ENCODE measurements at places on chromosomes 5 and 9.

DNA sequence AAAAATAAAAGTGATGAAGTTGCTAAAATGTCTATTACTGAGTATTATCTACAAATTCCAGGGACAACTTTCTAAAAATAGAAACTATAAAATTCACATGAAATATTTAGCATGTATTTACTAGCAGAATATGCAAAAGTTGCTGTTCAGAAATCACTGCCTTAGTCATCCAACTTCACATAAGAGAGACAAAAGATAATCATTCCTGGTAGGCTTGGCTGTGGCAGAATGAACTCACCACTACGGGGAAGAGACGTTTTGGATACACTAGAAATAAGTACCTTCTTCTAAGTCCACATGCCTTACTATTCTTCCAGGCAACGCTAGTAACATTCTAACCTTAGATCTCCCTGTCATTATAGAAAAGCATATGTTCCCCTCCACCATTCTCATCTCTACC, 272.2 kb downstream of the BNC2 start:
- no peak for DNase-seq

DNA sequence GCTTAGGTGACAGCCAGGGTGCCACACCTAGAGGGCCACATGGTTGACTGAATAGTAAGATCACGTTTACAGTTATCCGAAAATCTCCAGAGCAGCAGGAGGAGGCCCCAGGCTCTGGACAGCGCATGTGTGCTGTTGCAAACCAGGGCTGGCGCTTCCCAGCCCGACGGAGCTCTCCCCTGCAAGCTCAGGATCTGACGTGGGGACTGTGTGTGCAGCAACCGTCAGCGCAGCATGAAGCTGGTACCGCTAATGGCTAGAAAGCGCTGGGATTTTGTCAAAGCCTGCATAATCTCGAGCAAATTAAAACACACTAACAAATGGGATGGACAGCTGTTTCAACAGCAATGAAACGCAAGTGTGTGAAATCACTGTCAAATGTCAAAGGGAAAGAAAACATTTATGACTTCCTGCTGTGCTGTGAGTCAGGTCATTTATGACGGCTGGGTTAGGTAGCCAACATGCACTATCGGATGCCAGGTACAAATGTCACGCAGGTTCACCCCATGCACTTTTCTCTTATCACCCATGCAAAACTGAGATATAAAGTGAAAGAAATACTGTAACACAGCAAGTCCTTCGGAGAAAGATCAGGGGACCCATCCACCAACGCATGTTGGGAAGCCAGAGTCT, 7.5 kb downstream of the SURF4 start:
- DNase-seq, result no peak

GRCh38 chr5:14853685-14854084, 17.9 kb downstream of the ANKH start:
- DNase-seq, result no peak

DNA sequence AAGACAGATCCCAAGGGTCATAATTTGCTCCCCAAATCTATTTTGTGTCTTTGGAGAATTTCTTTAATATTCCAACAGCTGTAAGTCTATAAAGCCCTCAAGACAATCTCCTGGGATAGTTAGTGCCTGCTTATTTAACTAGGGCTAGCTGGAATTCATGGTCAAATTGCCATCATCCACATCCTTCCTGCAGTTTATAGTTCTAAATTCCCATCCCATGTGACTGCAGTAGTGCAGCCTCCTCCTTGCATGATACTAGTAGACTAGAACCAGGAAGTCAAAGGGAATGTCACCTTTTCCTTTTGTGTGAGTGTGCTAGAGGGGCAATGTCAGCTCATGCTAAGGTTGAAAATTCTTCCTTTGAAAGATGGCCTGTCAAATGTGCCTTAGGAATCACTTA, 214.8 kb upstream of the PIK3R1 start:
- DNase-seq, result no peak

- no peak for DNase-seq
Observed at GRCh38 chr9:111728617-111729366, 65.9 kb downstream of the SHOC1 start.

DNA sequence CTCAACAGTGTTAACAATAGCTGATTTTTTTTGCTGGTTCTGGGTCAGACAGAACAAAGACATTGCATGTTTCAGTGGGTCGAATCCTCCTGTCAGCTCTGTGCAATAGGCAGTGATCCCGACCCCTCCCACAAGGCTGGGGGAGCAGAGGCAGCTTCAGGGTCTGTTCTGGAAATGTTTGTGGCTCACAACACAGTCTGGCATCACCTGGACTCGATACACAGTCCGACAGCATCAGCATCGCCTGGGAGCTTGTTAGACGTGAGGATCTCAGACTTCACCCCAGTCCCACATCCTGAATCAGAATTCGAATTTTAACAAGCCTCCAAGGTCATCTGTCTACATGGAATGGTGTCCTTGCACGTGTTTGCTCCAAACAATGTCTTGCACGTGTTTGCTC, 384.7 kb downstream of the IRX2 start:
- DNase-seq, result no peak

- DNase-seq, result no peak
Observed at GRCh38 chr5:171310819-171311321, 1.8 kb downstream of the TLX3 start.

GRCh38 chr9:8179381-8180053, 379.9 kb upstream of the DMAC1 start:
- DNase-seq, result no peak

GRCh38 chr5:124707520-124707919, 38.9 kb downstream of the ZNF608 start:
- no peak for DNase-seq

- no peak for DNase-seq
Observed at GRCh38 chr5:34791761-34792244, 47.2 kb upstream of the TTC23L start.

DNA sequence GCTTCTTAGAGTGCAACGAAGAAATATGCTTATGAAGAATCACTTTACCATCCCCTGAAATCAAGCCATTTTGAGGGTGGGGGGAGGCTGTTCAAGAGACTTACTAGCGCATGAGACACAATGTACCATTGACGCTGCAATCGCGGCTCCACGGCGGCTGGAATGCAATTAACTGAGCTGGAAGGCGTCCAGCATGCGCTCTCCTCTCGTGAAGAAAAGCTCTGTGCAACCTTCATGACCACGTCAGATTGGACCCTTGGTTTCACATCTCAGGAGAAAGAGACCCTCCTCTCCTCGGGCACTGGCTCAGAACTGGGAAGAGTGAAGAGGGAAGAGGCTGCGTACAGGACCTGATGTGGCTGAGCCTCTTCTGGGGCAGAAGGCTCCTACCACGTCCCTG, 138.5 kb upstream of the IRX2 start:
- DNase-seq, result no peak

DNA sequence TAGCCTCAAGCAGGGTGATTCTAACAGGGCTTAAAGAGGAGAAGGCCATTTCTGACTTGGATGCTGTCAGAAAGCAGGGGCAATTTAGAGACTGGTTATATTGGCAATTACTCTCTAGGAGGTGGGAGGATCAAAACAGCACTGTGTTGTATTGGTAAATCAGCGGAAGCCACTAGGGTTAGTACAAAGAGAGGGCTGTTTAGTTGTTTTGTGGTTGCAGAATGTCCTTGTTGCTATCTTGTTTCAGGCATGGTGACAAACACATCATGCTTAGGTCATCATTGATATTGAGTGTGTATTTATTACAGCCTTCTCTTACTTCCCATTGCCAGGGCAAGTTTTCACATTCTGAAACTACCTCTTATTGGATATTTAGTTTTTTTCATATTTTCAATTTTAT, 165.3 kb downstream of the TAF11L14 start:
- DNase-seq, result no peak

DNA sequence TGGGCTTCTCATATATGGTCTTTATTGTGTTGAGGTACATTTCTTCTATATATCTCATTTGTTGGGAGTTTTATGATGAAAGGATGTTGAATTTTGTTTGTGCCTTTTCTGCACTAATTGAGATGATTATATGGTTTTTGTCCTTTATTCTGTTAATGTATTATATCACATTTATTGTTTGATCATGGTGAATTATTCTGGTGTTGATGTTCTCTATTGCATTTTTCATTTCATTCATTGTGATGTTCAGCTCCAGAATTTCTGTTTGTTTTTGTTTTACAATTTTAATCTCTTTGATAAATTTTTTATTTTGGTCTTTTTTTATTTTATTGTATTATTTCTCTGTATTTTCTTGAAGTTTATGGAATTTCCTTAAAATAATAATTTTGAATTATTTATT, 35.4 kb downstream of the FBXO4 start:
- no peak for DNase-seq

DNA sequence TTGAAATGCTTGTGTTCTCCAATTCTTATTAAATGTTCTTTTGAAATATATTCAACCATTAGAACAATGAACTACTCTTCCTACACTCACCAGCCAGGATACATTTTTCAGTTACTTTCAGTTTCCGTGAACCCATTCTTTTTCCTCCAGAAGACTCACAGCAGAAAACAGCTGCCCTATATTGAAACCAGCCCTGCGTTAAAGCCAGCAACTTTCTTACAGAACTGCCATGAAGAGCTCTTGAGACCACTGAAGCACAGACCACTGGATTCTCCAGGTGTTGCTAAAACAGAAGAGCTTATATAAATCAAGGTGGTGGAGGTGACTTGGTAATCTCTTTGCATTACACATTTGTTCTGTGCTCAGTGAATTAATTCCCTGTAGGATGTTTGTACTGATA, 365.9 kb upstream of the C9orf72 start:
- no peak for DNase-seq

DNA sequence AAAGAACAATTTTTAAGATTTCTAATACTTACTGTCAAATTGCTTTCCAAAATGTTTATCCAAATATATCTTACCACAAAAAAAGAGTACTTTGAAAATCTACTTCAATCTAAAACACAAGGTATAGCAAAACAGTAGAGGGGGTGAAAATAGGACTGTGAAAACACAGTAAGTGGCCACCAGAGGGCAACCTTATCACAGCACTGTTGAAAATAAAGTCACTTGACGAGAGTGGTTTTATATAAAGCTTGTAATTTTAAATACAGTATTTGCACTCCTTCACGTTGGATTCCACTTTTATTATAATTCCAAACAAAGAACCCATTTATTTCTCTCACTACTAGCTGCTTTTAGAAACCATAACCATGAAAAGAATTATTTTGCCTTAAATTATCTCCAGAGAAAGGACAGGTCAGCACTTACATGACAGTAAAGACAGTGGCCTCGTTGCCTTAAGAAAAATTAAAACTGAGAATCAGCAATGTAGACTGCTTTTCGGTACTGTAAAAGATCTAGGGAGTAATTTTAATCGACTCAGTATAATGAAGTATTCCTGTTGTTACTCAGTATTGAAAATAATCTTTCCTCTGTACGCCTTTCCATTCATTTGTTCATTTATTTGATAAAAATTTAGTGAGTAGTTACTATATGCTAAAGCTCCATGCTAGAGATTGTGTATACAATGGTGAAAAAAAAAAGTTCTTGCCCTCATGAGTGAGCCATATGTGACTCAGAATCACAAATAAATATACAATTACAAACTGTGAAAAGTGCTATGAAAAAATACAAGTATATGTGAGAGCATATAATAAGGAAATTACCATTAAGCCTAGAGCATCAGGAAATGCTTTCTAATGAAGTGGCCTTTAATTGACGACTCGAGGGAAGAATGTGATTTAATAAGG, 40.0 kb upstream of the CDK5RAP2 start:
- no peak for DNase-seq

DNA sequence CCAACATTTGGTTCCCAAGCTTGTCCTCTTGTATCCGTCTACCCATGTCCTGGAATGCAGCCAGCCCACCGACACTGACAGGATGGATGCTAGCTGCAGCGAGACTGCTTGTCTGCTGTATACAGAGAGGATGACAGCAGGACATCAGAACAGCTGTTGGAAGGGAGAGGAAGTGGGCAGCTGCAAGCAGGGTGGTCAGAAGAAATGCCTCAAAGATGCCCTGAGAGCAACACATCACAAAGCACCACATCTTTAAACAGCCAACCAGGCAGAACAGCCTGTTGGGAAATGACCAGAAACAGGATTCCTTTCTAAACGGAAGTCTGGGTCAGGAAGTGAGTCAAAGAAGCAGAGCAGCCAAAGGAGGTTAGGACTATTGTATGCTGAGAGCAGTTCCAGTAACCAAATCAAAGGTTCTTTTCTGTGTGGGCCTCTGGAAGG, 219.1 kb downstream of the NDUFS4 start:
- DNase-seq, result no peak

GRCh38 chr9:137685741-137686420, 67.1 kb downstream of the EHMT1 start:
- no peak for DNase-seq

DNA sequence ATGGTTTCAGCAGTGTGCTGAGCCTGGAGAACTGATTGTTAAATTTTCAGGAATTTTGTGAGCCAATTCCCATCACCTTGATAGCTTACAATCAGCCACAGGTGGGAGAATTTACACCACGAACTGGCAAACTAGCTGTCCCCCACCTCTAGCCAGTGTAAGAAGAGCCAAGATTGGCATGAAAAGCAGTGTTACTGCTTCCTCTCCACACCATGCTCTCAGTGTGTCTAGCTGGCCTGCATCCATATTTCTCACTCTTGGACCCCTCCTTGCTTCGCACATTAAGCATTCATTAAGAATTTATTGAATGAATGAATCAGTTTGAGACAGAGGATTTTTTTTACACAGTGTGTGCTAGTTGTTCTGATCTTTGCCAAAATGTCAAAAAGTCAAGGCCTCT, 36.7 kb upstream of the MAN2A1 start:
- no peak for DNase-seq

- no peak for DNase-seq
Observed at GRCh38 chr9:99079542-99079941, 25.4 kb upstream of the TGFBR1 start.

GRCh38 chr9:81174023-81174422, 515.3 kb downstream of the TLE1 start:
- DNase-seq, result no peak

DNA sequence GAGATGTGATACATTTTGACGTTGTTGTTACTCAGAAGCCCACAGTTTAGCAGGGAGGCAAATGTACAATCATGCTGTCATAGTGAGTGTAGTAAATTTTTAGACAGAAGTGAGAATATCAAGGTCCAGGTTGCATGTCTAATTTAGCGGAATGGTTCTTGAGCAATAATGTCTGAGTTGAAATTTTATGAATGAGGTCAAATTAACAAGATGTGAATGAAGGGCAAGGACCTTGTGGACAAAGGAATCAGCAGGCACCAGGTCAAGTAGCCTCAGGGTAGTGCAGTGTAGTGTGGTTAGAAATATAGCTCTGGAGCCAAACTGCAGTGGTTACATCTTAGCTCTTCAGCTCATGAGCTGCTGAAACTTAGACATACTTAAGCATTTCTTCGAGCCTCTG, 36.2 kb downstream of the TNFSF8 start:
- no peak for DNase-seq

- no peak for DNase-seq
Observed at GRCh38 chr5:9197881-9198260, 348.0 kb downstream of the SEMA5A start.

- DNase-seq, result no peak
Observed at GRCh38 chr9:4113711-4114110, 186.2 kb downstream of the GLIS3 start.

- DNase-seq, result no peak
Observed at GRCh38 chr9:14168381-14168780, 145.6 kb downstream of the NFIB start.

- DNase-seq, result no peak
Observed at GRCh38 chr9:112764837-112765236, 14.3 kb downstream of the SNX30 start.
